ENCODE measurements at places on chromosomes 6 and 20. TPM values are rescaled to one million over a fixed set of nuclear protein-coding genes. Genes with fewer than 3 reads are reported as not detected.

- H3K4me1 ChIP-seq = peaks cover 10% of the 10 kb centered on the region
- H3K27me3 ChIP-seq = no peaks in the 10 kb centered on the region
- H3K27ac ChIP-seq = no peak overlapping the region
- no peaks in the 10 kb centered on the region for H3K36me3 ChIP-seq
- H3K4me3 ChIP-seq = no peak overlapping the region
These were observed 22.6 kb downstream of the B4GALT5 start for GRCh38 chr20:49690899-49691620.

DNA sequence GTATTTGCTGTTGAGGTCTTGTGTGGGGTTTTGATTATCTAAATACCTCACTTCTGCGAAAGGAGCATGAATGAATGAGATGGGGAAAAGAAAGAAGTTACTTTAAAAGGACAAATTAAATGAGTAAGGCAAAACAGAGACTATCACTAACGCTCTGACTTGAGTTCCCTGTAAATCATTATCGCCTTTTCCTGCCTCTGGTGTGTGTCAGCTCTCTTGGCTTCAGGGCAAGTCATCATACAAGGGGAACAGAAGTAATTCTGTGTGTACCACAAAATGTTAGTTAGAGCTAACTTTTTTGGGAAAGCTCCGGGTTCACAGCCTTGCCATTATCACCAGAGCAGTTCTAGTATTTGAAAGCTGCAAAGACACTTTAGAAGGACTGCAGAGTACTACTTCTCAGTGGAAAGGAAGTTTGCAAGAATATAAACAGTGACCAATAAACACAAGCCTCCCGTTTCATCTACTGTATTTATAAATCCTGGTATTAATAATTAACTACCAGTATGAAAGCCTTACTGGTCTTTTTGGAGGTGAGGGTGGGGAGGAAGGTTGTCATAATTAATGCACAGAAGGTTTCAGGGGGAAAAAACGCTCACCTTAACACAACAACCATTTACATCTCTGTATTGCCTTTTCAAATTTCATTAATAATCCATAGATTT is 1.2 kb downstream of the DZANK1 start:
- no peak overlapping the region for H3K4me3 ChIP-seq
- peaks cover 6% of the 10 kb centered on the region for H3K4me1 ChIP-seq
- no peaks in the 10 kb centered on the region for H3K36me3 ChIP-seq
- DNase-seq = no peak
- no peaks in the 10 kb centered on the region for H3K27me3 ChIP-seq

DNA sequence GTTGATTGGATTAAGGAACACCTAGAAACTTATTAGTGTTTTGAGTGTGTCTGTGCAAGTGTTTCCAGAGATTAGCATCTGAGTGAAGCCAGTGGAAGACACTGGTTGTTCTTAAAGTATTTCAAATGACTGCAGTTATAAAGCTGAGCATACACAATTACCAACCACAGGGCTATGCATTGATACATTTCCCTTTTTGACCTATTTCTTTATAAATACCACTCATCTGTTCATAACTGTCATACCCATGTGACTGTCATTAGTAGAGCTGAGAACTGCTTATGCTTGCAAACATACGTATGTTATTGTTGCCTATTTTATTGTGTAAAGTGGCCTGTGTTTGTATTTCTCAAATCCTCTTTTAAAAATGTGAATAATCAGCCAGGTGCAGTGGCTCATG is 15.3 kb upstream of the ZC3H12D start:
- no peak overlapping the region for H3K27ac ChIP-seq
- no peaks in the 10 kb centered on the region for H3K4me1 ChIP-seq
- DNase-seq = no peak
- no peaks in the 10 kb centered on the region for H3K27me3 ChIP-seq
- no peaks in the 10 kb centered on the region for H3K36me3 ChIP-seq
- no peak overlapping the region for H3K4me3 ChIP-seq

DNA sequence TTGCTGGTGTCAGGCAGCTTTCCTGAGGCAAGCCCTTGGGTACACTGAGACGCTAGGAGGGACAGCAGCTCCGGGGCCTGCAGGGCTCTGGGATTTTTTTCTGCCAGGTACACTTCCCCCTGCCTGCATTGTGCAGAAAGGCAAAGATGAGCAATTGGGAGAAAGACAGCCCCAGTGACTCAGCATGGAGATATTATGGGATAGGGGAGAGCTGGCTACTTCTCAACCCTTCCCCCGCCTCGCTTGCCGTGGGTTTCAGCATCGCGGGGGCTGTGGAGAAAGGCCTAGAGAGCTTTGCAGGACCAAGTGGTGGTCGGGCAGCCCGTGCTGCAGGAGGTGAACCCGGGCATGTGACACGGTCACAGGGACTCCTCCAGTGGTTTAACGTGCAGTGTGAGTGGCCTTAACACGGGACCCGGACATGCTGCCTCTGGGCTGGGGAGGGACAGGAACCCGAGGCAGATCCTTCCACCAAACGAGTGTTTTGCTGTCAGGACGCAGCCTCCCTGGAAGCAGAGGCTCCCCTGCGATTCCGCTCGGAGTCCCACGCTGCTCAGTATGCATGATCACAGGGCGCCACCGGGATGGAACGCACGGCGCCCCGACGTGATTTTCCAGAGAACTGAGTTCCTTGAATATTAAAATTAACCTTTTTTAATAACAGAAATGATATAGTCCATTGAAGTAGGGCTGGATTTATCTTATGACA is 139.9 kb downstream of the CDH4 start:
- H3K4me3 ChIP-seq = no peak overlapping the region
- DNase-seq = no peak
- no peaks in the 10 kb centered on the region for H3K4me1 ChIP-seq
- H3K27me3 ChIP-seq = no peaks in the 10 kb centered on the region

DNA sequence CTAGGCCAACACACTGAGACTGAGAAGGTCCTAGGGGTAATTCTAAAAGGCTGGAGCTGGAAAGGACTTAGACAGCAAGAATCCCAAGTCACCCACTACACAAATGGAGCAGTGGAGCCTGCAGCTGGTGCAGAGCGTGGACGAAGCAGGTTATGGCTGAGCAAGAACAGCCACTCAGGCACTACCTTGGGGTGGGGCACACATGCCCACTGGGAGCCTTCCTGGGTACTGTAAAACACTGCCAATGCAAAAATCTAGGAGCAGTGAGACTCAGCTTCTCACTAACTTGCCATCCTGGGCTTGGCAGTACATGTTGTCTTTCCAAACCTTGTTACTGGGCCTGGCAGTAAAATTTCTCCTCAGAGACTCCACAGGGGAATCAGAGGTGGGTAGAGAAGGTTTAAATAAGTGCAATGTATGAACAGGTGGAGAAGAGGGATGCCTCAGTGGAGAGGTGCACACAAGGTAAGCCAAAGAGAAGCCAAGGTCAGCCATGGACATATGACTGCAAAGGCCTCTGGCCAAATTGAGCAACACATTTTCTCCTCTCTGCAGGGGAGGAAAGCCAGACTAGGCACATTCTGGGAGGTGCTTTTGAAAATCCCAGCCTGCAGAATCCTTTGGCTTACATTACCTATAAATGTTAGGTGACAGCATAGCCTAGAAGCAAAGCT is 105.6 kb downstream of the TNFRSF21 start:
- H3K27me3 ChIP-seq = no peaks in the 10 kb centered on the region
- no peak overlapping the region for H3K27ac ChIP-seq
- DNase-seq = no peak
- H3K36me3 ChIP-seq = no peaks in the 10 kb centered on the region

DNA sequence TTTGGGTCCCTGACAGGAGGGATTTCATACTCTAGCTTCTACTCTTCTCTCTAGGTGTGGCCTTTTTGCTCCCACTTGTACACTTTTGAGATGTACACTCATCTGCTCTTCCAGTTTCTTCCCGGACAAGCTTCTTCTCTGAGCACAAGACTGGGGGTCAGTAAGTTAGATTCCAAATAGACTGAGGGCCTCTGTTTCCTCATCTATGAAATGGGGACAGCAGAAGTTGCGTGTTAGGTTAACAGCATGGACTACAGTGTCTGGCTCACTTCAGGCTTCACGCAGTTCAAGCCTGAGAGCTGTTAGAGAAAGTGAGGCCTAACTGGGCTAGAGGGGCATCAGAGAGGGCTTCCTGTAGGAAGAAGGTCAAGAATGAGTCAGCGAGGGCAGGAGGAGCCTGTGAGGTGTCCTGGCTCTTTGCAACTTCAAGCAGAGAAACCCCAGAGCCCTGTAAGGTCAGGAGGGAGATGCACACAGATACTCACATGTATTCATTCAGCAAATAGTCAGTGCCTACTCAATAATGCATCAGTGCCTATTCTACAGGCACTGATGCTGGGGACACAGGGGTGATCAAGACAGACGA is 20.6 kb downstream of the XKR7 start:
- no peak overlapping the region for H3K4me3 ChIP-seq
- H3K27me3 ChIP-seq = no peaks in the 10 kb centered on the region
- no peak overlapping the region for H3K27ac ChIP-seq
- no peaks in the 10 kb centered on the region for H3K36me3 ChIP-seq

DNA sequence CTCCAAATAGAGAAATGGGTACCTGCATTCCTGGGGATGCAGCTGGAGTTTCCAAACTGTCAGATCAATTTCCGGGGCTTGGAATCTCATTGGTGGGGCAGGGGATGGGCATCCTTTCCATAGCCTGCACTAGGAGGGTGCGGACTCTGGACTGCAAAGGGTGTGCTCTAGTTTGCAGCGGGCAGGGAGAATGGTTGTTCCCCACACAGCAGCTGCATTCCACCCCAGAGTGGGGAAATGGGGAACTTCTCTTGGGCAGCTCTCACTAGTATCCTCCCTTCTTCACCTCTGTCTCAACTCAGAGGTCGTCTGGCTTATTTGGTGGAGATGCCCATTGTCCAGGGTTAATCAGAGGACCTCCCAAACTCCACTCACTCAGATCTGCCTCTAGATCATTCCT is 34.5 kb upstream of the CDKN1A start:
- H3K4me1 ChIP-seq = peaks cover 6% of the 10 kb centered on the region
- H3K36me3 ChIP-seq = no peaks in the 10 kb centered on the region
- no peak for DNase-seq
- H3K27ac ChIP-seq = no peak overlapping the region

- no peak overlapping the region for H3K27ac ChIP-seq
- no peak overlapping the region for H3K4me3 ChIP-seq
- DNase-seq = no peak
- no peaks in the 10 kb centered on the region for H3K27me3 ChIP-seq
- H3K36me3 ChIP-seq = no peaks in the 10 kb centered on the region
- no peaks in the 10 kb centered on the region for H3K4me1 ChIP-seq
These were observed 11.2 kb downstream of the RNGTT start for GRCh38 chr6:88952065-88952704.

DNA sequence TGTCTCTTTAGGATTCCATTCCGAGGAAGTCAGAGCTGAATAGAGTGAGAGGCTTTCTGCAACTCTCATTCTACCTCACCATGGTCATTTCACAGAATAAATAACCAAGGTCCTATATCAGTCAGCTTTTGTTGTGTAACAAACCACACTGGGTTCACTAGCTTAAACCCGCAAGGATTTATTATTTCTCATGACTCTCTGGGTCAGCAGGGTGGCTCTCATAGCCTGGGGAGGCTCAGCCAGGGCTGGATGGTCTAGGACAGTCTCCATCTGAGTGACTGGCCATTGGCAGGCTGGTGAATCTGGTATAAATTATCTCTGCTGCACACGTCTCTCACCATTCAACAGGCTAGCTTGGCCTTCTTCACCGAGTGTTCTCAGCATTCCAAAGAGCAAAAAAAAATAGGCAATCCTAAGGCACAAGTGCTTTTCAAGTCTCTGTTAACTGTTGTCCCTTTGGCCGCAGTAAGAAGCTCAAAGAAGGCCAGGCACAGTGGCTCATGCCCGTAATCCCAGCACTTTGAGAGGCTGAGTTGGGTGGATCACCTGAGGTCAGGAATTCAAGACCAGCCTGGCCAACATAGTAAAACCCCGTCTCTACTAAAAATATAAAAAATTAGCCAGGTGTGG is 39.7 kb downstream of the ISM1 start:
- peak; percentile 42 for DNase-seq
- H3K36me3 ChIP-seq = no peaks in the 10 kb centered on the region
- H3K27ac ChIP-seq = peak overlapping the region; percentile 13
- no peak overlapping the region for H3K4me3 ChIP-seq
- peaks cover 24% of the 10 kb centered on the region for H3K4me1 ChIP-seq

DNA sequence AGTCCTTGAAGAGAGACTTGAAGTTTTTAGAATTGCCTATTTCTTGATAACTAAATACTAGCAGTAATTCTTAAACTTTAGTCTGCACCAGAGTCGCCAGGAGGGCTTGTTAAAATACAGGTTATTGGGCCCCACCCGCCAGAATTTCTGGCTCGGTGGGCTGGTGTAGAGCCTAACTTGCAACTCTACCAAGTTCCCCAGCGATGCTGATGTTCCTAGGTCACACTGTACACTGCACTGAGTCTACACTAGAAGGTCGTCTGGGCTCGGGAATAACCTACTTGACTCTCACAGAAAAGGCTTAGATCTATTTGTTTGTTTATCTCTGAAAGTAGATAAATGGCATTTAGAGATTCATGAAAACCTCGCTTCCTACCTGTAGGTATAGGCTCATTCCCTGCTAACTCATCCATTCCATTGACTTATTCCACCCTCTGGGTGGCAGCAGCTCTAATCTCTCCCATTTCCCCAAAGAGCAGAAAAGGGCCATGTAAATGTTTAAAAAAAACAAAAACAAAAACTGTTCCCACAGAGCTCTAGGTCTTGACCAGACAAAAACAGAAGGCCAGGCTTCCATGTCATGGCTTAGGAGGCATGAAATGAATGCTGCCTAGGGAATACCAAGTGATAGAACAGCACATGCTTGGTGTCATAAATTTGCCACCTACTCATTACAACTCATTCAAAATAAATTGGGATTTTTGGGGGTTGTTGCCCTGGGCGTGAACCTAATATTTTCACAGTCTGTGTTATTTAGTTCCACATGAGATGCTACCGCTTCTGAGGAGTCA is 292.1 kb downstream of the ADGB start:
- DNase-seq = no peak
- H3K27ac ChIP-seq = no peak overlapping the region

IRF4 gene
- total RNA-seq = 0.54 TPM

TULP1 gene
- total RNA-seq = not detected

SLC52A3 gene
- total RNA-seq = 2.0 TPM

KIF3B gene
- total RNA-seq = 31.0 TPM

MAP7 gene
- 40.0 TPM for total RNA-seq
